ENCODE measurements at places on chromosomes 4 and X.

GRCh38 chrX:135893294-135893817 lies at the start of the genes CT45A10 and SAGE1:
TSS of gene CT45A10 (minus strand) at chrX:135893444. CDS start at chrX:135885344, 8,100 bp downstream.
TSS of gene SAGE1 (plus strand) at chrX:135893716. CDS start at chrX:135896243, 2,527 bp downstream.
- DNase-seq: no peak

DNA sequence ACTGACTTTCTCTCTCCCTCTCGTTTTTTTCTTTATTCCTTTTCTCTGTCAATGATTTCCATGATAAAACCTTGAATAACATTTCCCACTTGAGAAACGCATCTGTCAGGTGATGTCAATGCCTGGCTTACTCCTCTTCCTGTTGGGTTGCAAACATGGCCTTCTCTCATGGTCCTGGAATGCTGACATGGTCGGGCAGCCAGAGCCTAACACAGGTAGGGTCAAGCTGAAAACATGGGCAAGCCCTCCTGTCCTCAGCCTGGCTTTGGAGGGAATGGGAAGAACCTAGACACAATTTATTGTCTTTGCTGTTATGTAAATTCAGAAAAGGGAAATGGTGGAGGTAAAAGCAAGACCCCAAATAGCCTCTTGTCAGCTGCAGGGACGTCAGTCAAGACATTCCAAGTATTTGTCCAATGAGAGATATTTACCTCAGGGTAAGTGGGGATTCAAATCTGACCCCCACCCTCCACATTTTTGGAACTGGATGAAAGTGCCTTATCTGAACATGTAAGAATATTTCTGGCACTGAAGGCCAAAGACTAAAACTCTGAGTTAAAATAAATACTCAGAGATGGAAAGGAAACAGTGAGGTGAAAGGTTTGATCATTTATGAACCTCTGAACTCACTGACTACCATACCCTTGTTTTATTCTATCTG lies 473.8 kb downstream of the SPRY1 start:
- DNase-seq: no peak

DNA sequence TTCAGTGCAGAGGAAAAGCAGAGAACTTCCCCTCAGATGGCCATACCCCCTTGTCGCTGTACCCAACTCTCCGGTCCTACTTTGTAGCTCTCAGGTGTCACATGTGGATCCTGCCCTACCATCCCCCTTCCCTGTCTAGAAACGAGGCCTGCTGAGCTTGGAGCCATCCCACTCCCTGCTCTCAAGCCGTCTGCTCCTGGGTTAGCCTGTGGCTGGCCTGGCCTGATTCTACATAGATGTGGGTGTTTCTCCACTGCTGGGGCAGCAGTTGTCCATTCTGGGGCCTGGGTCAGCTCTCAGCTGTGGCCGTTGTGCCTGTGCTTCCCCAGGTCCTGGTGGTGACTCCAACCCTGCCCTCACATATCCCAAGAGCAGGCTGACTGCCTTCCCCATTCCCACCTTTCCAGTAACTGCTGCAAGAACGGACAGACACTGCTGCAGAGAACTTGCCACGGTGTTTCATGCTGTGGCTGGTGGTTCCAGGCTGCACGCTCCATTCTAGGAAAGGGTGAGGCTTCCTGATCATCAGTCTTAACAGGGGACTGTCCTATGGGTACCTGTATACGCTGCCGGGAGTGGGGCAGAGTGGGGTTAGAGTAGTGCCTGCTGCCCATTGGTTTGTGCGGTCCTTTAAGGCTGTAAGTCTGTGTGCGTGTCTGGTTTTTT lies 3.6 kb downstream of the IL9R start:
- no peak for DNase-seq

DNA sequence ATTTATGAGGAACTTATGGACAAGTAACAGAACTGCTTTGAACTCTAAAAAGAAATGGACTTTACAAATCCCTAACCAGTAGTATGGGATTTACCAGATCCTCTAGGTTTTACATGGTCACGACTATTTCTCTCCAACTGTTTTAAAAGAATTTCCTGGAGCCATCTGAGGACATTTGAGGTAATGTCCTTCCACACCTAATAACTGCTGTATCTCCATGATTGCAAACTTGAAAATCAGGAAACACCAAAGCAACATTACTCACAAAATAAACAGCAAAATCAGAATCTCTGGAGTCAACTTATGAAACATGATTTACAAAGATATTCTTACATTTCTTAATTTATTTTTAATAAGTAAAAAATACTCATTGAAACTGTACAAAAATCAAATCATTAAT lies 58.0 kb downstream of the STAP1 start:
- no peak for DNase-seq

- DNase-seq: peak; percentile 41
These were observed at the start of gene LEF1 for GRCh38 chr4:108168671-108169523. TSS of gene LEF1 (minus strand) at chr4:108168932. CDS start at chr4:108167767, 1,165 bp downstream.

DNA sequence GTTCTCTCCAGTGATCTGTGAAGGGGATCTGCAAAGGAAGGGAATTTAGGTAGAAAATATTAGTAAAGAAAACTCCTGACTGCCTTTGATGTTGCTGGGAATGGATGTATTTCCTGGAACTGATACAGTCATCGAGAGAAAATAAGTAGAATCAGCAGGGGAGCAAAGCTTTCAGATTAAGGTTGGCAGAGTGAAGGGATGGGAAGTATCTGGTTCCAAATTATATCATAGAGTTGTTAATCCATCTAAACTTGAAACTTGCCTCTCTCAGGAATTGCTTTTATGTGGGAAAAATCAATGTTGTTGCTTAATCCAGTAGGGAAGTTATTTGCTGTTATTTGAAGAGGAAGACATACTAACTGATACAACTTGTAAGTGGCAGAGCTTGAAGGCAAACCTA lies 19.3 kb downstream of the EPHA5 start:
- no peak for DNase-seq

- no peak for DNase-seq
These were observed 906.8 kb upstream of the NDST4 start for GRCh38 chr4:116020141-116020722.

DNA sequence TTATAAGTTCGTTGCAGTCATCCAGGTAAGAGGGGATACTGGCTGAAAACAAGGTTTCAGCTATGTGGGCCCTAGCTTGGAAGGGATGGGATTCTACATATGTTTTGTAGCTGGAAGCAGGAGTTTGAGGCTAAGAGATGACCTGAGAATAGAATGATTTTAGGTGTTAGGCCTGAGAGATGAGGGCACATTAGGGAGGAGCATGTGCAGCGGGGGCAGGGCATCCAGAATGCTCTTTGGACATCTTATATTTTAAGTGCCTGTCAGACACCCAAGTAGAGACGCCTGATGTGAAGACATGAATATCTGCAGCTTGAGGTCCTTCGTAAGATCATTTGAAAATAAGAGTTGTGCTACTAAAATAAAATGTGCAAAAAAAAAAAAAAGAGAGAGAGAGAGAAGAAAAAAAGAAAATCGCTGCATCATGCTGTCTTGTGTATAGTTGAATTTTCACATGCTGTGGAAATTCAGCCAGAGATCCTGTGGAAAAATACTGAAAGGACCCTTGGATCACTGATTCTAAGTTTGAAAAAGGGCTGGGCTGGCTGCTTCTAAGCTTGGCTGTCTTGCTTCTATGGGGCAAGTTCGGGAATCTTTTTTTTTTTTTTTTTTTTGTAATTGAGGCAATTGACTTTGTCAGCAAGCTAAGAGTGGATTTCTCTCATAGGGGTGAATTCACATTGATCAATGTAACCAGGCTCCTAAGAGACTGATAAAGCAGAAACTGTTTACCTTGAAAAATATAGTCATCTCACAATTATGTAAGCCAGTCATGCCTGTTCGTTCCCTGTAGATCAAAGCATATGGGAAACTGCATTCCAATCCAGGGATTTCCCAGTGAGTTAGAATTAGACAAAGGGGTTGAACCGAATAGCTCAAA lies 341.0 kb upstream of the GATB start:
- DNase-seq: no peak

Measured in SHP77 (cell line).